ENCODE measurements at places on chromosomes 16 and 17.

DNA sequence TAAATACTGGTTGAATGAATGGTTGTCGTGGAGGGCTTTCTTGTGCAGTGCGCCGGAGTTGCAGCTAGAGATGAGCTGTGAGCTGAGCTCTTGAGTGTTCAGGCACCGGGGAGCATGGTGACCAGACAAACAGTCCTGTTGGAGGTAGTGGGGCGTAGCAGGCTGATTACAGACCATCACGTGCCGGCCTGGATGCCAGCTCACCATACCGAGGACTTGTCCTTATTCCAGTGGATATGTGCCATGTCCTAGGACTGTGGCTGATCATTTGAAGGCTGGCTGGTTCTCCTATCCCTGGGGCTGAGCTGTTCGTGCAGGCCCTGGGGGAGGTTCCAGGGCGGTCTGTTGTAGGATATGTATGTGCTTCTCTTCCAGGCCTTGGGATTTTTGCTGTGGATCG lies 60.0 kb downstream of the ABCC1 start:
- DNase-seq: no peak

DNA sequence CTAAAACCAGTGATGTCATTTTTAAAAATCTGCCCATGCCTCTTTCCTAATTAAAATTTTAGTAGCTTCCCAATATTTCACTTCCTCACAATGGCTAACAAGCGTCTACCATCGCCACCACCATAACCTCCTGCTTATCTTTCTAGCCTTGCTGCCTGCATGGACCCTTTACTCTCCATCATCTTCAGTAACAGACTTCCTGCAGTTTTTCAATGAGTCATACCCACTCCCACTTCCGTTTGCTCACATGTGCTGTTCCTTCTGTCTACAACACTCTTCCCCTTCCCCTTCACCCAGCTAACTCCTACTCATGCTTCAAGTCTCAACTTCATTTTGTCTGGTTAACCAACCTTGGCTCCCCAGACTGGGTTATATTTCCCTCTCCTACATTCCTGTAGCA lies 12.8 kb upstream of the SKAP1 start:
- no peak for DNase-seq

DNA sequence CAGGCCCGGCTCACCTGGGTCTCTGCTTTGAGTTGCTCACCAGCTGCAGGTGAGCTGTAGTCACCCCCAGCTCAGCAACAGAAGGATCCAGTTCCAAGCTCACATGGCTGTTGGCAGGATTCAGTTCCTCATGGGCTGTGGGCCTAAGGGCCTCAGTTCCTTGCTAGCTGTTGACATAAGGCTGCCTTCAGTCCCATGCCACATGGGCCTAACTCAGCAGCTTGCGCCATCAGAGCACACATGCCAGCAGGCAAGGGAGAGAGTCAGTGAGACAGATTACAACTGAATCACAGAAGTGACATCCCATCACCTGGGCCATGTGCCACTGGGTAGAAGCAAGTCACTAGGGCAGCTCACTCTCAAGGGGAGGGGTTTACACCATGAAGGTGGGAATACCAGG lies 24.7 kb downstream of the PSMD7 start:
- no peak for DNase-seq

- no peak for DNase-seq
Observed at GRCh38 chr16:239948-240277, 5.3 kb downstream of the FAM234A start.

DNA sequence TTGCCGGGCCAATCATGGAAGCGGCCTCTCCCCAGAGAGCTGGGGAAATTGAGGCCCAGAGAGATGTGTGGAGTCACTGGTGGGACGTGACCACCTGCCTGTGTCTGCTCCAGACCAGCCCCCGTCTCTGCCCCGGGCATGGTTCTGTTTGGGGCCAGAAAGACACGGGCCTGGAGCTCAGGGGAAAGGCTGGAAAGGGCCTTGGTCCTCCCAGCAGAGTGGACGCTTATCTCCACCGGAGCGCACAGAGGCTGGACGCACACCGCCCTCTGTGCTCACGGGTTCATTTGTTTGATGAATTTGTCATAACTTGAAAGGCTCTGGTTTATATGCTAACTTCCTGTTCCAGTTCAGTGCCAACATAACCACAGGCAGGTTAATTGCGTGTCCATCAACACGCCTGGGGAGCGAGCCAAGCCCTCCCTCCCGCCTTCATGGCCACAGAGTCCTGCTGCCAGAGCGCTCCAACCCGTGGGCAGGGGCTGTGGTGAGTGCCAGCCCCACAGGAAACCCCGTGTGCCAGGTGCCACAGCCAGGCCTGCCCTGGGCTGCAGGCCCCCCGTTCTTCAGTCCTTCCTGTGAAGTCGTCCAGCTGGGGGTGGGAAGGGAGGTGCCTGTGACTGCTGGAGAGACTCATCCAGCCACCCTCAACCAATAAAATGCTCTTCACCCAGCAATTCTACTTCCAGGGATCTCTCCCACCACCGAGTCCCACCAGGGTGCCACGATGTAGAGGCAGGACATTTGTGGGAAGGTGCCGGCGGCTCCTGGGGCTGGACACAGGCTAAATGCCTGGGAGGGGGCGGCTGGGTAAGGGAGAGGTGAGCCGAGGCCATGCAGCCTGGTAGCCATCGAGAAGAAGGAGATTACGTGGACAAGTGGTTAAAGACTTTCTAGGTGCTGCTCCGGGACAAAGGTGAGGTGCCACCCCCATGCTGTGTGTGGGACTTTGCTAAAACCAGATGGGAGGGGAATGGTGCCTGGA lies 29.4 kb upstream of the BAHCC1 start:
- DNase-seq: no peak

GRCh38 chr17:70295329-70295728 lies 126.0 kb downstream of the KCNJ2 start:
- DNase-seq: no peak

GRCh38 chr16:66516509-66516807 lies 33.5 kb downstream of the TK2 start:
- no peak for DNase-seq

DNA sequence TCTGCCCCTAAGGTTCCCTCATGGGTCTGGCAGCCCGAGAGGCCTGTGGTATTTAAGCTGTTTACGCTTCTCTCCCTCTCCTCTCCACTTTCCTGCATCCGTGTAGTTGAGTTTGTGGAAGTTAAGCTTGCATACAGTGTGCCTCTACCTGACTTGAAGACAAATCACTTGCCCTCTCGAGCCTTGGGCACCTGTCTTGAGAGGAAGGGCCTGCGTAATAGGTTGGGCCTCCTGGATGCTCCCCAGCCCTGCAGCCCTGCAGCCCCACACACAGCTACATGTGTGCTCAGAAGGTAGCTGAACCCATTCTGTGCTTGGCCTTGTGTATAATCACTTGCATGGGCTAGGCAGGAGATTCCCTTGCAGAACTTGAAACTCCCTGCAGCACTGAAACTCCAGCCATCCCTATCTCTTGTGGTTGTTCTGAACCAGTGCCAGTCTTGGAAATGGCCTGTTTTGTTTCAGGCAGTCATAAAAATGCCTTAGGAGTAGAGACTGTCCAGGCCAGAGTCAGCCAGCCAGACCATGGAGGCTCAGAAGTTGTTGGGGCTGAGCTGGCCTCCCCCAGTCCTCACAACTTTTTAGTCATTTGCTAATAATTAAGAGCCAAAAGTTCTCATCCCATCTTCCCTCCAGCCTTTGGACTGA lies 134.6 kb downstream of the CLEC16A start:
- DNase-seq: no peak

DNA sequence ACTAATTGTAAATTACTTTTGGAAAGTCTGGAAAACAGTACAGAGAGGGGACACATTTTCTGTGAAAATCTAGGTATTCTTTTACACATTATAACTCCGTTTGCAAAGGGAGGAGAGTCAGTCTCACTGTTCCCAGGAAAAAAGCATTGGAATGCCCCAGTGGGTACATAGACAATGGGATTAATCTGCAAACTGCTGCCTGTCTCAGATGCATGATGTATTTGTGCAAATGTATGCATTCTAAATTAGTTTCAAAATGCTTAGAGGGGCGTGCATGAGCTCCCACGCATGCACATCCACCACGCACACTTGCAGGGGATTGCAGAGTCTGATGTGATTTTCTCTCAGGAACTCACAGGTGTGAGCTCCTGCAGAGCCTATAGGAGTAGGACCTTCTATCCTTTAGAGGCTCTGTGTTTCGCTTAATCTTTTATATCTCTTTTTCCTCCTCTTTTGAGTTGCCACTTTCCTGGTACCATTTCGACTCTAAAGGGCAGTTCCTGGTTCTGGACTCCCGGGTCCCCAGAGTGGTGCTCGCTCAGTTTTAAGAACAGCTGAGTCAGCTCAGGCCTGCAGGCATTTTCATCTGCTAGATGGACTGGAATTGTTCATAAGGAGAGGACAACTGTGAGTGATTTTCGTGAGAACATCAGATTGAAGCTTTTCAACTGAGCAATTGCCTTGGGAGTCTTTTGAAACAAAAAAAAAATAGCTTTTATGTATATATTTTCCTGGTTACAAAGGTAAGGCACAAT lies 1.1 kb downstream of the BCO1 start:
- no peak for DNase-seq

DNA sequence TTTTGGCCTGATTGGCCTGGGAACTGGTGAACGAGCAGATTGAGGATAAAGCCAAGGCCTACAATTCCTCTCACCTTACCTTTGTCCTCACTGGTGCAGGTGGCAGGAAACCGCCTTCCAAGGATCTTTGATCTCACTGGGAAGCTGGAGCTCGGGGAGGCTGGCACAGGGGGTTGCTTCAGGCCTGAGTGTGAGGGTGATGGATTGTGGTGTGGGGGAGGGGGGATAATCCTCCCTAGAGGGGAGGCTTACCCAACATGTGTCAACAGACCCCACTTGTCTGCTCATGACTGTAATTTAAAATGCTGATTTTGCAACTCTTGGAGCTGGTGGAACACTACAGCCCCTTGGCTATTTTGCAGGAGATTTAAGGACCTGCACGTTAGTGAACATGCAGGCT lies 4.5 kb upstream of the RMI2 start:
- no peak for DNase-seq
